Activated CD4-positive, alpha-beta T cell treated with anti-CD3 and anti-CD28 coated beads, Interleukin-2, amount 50 U/mL, for 4 hours (primary cell): ENCODE measurements at places on chromosomes 1 and 21.

DNA sequence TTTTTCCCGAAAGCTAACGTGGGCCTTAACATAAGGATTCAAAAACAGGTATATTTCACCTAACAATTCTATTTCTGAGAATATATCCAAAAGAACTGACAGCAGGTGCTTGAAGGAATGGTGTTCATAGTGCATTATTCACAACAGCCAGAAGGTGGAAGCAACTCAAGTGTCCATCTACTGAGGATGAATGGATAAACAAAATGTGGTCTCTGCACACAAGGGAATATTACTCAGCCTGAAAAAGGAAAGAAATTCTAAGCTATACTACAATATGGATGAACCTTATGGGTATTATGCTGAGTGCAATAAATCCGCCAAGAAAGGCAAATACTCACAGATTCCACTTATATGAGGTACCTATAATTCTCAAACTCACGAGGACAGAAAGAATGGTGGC lies 6.1 kb upstream of the RIPPLY3 start:
- no peak for DNase-seq

GRCh38 chr1:43445606-43446387 lies 7.9 kb downstream of the HYI start:
- DNase-seq: no peak

DNA sequence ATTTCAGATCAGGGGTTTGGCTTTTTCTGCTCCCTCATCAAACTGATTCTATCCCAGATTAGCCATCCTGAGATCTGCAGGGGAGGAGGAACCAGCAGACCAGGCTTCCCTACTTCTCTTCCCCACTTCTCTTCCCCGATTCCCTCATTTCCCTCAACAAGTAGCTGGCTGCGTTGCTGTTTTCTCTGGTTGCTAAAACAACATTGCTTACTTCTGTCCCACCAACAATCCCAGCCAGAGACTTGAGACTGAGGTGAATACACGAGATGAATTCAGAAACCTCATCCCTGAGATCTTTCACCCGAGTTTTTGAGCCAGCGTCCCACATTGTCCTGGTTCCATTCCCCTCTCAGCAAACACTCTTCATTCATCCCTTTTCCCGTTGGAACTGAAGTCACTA lies 22.4 kb downstream of the DYRK3 start:
- DNase-seq: no peak

DNA sequence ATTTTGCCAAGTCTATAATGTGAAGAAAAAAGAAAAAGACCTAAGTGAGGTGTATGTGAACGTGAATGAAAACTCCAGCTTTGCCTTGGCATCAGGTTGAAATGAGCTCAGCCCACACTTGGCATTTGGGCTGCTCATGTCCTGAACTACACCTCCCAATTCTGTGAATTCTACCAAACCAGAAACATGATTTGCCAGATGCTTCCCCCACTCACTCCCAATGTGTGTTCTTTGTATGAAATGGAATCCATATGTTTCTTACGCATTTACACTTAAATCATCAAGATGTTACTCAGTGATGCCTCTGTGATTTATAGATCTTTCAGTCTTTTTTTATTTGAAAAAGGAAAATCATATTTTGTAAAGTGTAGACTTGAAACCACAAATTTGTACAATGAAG lies 32.8 kb upstream of the RUNX1 start:
- DNase-seq: no peak

GRCh38 chr1:21701401-21701800 lies 32.2 kb upstream of the RAP1GAP start:
- no peak for DNase-seq

GRCh38 chr1:197184190-197184589 lies 37.7 kb upstream of the ASPM start:
- DNase-seq: no peak

GRCh38 chr1:40092241-40092640 lies 4.8 kb downstream of the PPT1 start:
- no peak for DNase-seq

- DNase-seq: no peak
Observed at GRCh38 chr21:44838951-44839350, 21.1 kb upstream of the SUMO3 start.

DNA sequence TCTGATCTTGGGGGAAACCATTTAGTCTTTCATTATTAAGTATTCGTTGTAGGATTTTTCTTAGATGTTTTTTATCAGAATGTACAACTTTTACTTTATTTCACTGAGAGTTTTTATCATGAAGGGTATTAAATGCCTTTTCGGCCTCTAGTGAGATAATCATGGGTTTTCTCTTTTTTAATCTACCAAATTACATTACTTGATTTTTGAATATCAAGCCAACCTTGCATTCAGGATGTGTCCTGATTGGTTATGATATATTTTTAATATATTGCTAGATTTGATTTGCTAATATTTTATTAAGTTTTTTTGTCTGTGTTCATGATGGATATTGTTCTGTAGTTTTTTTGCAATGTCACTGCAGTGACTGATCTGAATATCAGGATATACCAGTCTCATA lies 9.4 kb downstream of the NUF2 start:
- DNase-seq: no peak

DNA sequence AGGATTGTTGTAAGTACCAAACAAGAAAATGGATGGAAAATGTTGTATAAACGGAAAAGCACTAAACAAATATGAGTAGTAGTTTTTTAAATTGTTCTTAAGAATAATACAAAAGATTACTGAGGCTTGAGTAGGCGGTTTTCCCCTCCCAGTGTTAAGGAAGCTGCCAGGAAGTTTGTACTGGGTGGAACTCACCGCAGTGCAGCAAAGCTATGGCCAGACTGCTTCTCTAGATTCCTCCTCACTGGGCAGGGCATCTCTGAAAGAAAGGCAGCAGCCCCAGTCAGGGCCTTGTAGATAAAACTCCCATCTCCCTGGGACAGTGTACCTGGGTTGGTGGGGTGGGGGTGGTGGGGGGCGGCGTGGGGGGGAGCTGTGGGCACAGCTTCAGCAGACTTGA lies 58.7 kb downstream of the XCL2 start:
- no peak for DNase-seq

- no peak for DNase-seq
Observed at GRCh38 chr1:9903801-9904527, 6.1 kb downstream of the CTNNBIP1 start.

DNA sequence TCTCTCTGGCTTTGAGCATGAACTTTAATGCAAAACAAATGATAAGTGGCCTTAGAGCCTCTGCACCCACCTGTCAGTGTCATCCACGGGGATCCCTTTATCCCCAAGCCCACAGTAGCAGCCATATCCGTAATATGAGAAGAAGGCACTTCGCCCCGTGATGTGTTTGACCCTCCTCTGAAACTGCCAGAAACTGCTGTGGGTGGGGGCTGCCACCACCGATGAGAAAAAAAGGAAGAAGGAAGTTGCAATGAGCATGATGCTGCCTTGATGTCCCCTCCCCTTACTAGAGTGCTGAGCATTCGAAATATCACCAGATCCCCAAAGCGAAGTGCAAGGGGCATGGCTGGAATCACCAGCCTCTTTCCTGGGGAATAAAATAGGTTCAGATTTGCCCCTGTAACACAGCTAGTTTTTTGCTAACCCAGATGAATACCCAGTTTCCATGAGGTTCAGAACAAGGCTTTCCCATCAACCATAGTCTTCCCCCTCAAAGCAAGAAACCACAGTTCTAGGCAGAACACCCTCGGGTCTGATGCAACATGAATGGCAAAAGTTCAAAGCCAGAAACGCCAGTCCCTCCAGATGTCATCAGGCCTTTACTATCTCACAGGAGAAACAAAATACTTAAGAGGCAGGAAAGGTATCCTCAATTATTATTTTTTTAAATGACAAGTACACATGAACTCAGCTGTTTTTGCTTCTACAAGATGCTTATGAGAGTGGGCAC lies 10.8 kb upstream of the UBXN10 start:
- DNase-seq: no peak

DNA sequence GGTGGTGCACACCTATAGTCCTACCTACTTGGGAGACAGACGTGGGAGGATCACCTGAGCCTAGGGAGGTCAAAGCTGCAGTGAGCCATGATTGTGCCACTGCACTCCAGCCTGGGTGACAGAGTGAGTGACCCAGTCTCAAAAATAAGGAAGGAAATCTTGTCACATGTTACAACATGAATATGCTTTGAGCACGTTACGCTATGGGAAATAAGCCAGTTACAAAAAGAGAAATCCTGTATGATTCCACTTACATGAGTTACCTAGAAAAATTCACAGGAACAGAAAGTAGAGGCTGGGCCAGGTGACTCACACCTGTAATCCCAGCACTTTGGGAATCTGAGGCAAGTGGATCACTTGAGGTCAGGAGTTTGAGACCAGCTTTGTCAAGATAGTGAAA lies 6.7 kb upstream of the PADI6 start:
- DNase-seq: no peak

GRCh38 chr1:85059563-85059962 lies 11.3 kb upstream of the MCOLN3 start:
- no peak for DNase-seq

DNA sequence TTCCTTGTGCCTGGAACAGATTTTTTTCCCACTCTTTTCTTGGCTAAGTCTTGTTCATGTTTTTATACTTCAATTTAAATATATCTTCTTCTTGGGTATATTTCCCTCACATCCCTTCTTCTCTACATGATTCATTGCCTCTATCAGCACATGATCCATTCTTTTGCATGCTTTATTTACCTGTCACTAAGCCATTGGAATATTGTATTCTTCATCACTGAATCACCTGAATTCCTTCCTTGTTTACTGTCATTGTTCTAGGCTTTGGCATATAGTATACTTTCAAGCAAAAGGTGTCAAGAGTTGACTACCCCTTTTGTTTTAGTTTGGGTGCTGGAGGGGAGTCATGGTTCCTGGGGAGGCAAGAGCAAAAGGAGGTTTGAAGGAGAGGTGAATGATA lies 464.5 kb upstream of the LRRC7 start:
- no peak for DNase-seq

DNA sequence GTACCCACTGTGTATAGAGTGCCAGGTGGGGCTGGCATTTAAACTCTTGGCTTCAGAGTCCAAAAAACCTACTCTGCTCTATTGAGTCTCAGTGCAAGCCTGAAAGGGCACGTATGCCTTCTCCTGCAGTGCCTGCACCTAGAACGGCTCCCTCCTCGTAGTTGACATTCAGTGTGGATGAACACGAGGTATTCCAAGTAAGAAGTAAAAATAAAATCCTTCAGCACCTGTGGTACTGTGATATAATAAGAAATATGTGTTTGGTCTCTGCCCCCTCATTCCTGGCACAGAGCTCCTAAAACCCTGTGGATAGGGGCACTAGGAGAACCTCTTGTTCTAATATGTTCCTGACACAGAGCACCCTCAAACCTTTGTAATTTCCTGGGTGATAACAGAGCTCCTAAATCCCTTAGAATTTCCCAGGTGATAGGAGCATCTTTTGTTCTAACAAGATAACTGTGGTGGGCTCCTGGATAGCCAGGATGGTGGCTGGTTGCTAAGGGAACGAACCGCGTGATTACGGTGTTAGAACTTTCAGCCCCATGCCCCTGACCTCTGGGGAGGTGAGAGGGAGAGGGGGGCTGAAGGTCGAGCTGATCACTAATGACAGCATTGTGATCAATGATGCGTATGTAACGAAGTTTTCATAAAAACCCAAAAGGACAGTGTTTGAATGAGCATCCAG lies 16.8 kb downstream of the UCK2 start:
- no peak for DNase-seq

DNA sequence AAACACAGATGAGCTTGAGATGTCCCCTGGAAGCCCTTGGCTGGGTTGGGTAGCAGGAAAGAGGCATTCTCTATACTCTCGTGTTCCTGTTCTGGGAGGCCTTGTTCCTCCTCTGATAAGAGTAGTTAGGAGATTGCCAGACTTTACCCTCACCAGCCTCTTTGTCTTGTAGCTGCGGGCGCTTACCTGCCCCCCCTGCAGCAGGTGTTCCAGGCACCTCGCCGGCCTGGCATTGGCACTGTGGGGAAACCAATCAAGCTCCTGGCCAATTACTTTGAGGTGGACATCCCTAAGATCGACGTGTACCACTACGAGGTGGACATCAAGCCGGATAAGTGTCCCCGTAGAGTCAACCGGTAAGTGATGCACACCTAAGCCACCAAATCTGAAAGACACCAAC lies 5.2 kb downstream of the AGO1 start:
- DNase-seq: no peak
